ENCODE measurements at places on chromosomes 11 and 22.

DNA sequence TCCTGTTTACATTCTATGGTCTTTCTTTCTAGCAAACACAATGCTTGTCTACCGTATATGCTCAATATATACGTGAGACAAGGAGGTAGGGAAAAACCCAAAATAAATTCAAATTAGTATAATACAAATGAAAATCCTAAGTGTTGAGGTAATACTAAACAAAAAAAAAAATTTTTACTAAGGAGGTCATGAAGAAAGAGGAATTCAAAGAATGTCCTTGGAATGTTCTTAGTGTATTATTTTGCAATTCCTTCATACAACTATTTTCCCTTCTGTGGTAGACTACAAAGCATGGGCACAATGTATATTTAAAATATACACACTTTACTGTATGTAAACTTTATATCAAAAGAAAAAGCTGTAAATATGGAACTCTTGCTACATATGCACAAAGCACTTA is 36.4 kb downstream of the PIK3C2A start:
- DNase-seq = no peak

DNA sequence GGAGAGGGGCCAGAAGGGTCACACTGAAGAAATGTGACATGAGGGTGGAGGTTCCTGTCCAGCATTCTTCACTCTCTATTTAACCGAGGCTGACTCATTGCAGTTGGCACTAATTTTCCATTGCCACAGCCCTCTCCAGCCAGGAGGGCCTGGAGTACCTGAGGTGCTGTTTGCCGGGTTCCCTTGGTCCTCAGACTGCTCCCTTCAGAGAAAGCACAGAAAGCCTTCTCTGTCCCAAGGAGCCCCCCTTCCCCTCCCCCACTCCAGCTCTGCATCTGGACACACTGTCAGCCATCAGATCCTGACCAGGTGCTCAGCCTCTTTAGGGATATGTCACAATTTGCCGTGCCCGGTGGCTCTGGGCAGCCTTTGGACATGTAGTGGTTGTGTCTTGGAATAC is 3.2 kb upstream of the C11orf91 start:
- no peak for DNase-seq

DNA sequence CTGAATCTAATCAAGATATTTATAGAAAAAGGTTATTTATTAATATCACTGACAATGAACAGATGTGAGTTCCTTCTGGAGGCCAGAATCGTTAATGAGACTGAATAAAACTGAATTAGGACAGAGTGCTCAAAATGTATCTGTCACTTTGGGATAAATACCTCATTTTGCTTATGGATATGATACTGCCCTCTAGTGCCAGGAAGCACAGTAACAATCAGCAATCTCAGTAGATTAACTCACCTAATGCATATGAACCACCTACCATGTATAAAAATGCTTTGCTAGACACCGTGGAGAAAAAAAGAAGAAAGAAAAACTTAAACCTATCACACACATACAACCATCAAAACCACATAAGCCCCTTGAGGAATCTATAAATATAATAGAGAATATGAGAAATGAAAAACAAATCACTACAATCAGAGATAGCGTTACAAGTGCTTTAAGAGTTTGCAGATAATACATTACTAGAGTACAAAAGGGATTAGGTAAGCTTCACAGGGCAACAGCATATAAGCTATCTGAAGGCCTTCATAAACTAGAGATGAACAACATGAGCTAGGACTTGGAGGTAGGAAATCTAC is 117.4 kb downstream of the SGSM3 start:
- peak; percentile 58 for DNase-seq

DNA sequence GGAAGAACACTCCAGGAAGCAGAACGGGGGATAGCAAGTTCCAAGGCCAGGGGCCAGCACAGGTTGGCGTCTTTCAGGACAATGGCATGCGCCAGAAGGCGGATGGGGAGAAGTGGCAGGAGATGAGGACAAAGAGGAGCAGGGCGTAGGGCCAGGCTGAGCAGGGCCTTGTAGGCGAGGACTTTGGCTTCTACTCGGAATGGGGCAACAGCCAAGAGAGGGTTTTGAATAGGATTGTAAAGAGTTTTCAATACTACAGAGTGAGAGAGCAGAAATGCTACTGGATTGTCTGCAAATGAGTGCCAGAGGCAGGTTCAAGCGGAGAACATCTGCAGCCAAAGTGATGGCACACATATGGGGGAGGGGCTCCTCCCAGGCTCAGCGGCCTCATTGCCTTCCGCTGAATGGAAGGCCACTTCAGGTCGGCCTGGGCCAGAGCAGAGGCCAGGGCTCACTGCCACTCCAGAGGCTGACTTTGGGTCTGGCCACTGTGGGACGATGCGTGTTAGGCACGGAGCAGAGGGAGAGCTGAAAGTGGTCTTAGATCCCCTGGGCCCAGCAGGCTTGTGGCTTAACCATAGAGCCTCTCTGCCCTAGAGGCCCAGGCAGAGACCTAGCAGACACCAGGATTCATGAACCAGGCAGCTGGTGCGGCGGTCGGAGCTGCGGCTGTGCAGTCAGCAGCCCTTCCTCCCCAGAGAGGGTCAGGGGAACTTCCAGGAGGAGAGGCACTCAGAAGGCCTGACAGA is 118.2 kb downstream of the DSCAML1 start:
- no peak for DNase-seq

DNA sequence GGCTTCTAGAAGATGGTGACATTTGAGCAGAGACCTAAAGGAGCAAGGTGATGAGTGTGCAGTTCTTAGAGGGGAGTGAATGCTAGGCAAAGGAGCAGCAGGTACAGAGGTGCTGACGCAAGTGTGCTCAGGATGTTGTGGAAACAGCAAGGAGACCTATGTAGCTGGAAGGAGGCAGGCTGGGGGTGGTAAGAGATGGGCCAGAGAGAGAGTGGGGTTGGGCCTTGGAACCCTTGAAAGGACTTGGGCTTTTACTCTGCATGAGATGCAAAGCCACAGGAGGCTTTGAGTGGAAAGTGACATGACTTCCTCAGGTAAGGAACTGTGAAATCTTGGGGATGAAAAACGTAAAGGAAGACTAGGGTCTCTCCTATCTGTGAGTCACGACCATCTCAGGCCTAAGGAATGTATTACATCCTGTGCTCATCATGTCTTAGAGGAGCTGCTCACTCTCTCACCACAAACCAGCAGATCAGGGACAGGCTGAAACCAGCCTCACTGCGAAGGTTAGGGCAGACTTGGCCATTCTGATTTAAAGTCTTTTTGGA is 65.4 kb downstream of the MICAL2 start:
- no peak for DNase-seq

DNA sequence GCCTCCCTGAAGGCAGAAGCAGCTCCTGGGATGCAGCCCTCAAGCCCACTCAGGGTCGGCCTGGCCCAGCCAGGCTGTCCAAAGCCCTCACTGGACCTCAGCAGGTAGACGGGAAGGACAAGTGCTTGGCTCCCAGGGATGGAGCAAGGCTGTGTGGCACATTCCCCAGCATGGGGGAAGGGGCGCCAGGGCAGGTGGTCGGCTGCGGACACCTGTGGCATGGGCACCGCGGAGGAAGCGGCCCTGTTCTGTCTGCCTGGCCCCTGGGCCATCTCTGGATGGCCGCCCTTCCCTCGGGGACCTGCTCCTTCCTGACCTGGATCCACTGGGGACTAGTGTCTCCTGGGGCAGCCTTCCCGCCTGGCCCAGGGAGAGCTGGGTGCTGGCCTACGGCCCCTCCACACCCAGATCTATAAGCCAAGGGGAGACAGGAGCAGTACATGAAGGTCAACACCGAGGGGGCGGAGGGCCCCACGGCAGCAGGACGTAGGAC is 26.0 kb downstream of the CHID1 start:
- no peak for DNase-seq

GRCh38 chr11:106679581-106679980 is 338.7 kb downstream of the GUCY1A2 start:
- no peak for DNase-seq

- DNase-seq = no peak
These were observed 13.3 kb upstream of the PHF21A start for GRCh38 chr11:46134540-46134939.

DNA sequence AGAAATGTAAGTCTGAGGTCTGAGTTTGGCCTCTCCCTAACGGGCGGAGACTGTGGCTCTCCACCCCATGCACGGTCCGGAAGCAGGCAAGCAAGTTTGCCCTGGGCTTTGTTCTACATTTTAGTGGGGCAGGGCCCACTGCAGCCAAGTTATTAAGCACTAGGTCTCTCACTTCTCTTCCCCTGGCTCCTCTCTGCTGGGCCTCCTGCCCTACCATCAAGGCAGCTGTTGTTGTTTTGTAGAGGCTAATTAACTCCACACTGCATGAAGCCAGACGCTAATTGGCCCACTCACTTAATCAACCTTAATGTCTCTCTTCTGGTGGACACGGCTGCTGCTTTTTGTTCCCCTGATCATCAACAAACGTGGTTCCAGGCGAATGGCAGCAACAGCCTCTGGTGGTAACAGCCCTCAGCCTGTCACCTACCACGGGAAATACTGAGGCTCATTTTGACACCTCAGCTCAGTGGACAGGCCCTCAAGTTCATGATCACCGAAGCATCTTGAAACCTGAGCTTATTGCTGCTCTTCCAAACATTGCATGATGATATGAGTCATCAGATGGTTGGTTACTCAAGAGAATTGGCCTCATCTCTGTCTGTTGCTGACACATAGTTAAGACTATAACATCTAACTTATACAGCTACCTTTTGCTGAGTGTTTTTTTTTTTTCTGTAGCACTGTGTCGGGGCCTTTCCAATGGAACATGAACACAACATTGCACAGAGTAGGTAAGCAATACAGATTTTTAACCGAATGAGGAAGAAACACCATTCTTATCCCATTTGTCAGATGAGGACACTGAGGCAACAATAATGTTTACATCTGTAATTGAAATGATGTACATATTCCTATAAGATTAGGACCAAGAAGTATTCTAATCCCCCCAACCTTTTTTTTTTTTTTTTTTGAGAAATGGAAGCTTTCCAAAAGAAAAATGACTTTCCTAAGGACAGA is 20.8 kb upstream of the LMO2 start:
- DNase-seq = peak; percentile 72

GRCh38 chr11:80995523-80995922 is 1554.7 kb upstream of the TENM4 start:
- DNase-seq = no peak

GRCh38 chr22:20154602-20155187 is 3.8 kb upstream of the CCDC188 start:
- no peak for DNase-seq

DNA sequence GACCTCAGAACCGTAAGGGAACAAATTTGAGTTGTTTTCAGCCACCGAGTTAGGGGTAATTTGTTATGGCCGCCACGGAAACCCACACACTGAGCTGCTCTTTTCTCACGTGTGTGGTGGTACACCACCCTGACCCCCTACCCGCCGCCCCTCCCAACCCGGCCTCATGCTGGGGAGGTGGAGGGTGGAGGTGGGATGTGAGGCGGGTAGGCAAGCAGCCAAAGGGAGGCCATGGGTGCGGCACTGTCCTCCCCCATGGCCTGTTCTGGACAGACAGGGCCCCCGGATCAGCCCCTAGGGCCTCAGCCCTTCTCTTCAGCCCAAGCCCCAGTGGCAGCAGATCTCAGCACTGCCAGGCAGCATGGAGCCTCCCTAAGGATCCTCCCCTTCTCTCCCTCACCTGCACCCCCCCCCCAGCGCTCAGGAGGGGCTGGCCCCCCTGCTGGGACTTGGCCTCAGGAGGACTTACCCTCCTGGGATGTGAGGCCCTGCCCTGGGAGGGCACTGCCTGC is 7.9 kb downstream of the PRR5 start:
- DNase-seq = no peak

DNA sequence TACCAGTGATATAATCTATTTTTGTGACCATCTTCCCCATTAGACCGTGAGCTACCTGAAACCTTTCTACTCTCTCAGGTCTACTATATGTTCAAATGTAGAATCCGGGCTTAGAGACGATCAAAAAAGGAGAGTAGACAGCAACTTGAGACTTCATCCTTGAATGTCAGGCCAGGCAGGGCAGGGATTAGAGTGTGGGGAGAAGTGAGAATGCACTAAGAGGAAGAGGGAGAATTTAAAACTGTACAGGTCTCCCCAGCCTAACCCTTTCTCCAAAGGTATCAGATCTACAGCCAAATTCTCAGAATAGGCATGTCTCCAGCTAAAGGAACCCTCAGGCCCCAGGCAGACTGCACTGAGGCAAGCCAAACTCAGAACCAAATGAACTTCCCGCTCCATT is 935 bp downstream of the LAMTOR1 start:
- DNase-seq = no peak

GRCh38 chr11:91220476-91221202 is 997.8 kb upstream of the CHORDC1 start:
- peak; percentile 10 for DNase-seq

- DNase-seq = no peak
These were observed 16.2 kb downstream of the PHLDA2 start for GRCh38 chr11:2913019-2913431.

- no peak for DNase-seq
These were observed 120.9 kb downstream of the SLC17A6 start for GRCh38 chr11:22459048-22459447.

DNA sequence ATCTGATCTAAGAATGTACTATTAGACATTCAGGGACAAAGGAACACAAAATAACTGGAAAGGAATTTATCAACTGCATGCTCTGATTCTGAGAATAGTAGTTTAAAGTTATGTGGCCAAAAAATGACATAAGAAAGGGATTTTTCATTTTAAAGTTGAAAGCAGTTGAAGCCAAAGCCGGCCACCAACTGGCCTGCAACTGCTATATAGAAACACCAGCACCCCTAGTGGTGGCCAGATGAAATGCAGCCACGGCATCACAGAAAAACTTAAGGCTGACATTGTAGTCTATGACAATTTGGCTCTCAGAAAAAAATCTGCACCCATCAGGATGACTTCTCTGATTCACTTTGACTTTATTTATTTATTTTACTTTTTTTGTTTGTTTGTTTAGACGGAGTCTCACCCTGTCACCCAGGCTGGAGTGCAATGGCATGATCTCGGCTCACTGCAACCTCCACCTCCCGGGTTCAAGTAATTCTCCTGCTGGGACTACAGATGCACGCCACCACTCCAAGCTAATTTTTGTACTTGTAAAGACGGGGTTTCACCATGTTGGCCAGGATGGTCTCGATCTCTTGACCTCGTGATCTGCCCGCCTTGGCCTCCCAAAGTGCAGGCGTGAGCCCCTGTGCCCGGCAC is 59.2 kb downstream of the SLC35F2 start:
- DNase-seq = peak; percentile 84

DNA sequence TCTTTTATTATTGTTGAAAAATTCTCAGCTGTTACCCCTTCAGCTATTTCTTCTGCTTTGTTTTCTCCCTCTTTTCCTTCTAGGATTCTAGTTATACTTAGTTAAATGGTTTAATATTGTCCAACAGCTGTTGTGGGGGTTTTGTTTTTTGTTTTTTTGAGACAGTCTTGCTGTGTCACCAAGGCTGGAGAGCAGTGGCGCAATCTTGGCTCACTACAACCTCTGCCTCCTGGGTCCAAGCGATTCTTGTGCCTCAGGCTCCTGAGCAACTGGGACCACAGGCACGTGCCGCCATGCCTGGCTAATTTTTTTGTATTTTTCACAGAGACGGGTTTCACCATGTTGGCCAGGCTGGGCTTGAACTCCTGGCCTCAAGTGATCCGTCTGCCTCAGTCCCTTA is 12.7 kb downstream of the SDHAF2 start:
- DNase-seq = no peak

GRCh38 chr22:30565341-30565740 is 9.1 kb downstream of the GAL3ST1 start:
- DNase-seq = no peak
